ENCODE measurements at places on chromosomes 11 and 22. TPM values are rescaled to one million over a fixed set of nuclear protein-coding genes. Genes with fewer than 3 reads are reported as not detected.

The SHANK2 gene
- total RNA-seq = not detected

The PLAAT4 gene
- 7.4 TPM for total RNA-seq

The CEP126 gene
- total RNA-seq = 1.3 TPM

The FGF3 gene
- total RNA-seq = not detected

The RAB39A gene
- 0.21 TPM for total RNA-seq

The MUC5AC gene
- total RNA-seq = not detected
